Skeletal muscle cell (primary cell): ENCODE measurements at places on chromosomes 5 and 9.

GRCh38 chr5:122356855-122357254 lies 44.8 kb downstream of the SNCAIP start:
- DNase-seq = no peak

DNA sequence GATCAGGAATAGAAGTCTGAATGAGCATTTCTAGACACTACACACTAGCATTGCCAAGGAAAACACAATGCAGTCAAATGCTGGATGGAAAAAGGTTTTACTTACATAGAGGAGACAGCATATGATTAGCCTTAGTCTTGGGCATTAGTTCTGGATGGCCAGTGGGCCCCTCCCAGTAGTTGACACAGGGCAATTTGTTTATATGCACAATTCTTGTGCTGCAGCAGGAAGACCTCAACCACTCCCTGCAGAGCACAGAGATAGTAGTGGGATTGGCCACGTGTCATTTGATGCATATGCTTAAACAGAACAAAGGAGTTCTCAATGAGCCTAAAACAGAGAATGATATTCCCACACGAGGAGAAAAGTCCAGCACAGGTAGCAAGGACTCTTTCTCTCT lies 1496.2 kb upstream of the CDH6 start:
- DNase-seq = no peak

GRCh38 chr5:35183556-35183955 lies 46.7 kb downstream of the PRLR start:
- DNase-seq = no peak

DNA sequence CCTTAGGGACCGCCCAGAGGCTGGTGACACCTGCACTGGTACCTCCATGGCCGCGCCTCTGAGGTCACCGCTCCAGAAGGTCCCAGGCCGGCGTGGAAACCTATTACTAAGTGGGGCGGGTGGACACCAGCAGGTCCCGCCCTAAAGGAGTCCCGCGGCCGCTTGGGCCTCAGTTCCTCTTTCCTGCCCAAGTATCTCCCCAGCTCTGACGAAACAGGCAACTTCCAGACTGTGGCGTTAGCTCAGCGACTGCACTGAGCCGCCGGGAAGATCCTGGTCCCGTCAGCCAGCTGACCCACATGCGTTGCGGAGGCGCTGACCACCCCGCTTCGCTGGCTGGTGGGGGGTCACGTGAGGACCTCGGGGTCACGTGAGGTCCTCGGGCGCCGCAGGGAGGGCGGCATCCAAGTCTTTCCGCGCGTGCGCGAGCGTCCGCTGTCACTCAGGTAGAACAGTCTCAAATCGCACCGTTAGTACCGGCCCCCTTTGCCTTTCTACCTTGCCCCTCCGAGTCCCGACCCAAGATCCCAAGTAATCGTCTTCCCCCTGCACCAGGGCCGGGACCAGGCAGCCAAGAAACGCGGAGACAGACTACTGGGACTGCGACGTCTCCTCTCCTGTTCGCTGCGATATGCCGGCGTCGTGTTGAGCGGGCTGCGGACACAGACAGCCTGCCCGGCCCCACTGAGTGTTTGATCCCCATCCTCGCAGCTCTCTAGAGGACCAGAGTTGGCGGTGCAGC lies 53.7 kb upstream of the KDM4C start:
- no peak for DNase-seq

- DNase-seq = no peak
Observed at GRCh38 chr9:20823051-20823450, 139.0 kb downstream of the FOCAD start.

DNA sequence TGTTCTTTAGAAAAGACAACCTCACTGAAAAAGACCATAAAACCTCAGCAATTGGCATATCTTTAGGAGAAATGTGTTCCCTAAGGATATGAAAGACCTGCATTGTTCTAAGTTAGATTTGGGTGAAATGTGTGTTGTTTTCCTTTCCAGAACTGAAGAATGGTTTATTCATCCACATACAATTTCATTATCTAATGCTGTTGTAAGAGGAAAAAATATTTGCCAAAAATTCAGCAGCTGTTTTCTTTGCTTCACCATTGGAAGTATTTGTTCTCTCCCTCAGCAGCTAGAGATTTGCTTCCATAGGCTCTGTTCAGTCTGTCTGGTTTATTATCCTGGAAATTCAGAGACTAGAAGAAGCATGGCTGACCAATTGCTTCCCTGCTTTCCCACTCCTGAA lies 150.9 kb downstream of the ISOC1 start:
- no peak for DNase-seq

- no peak for DNase-seq
Observed at GRCh38 chr9:31492229-31492628, 892.2 kb upstream of the ACO1 start.

GRCh38 chr5:146273109-146273508 lies 65.5 kb upstream of the POU4F3 start:
- no peak for DNase-seq

DNA sequence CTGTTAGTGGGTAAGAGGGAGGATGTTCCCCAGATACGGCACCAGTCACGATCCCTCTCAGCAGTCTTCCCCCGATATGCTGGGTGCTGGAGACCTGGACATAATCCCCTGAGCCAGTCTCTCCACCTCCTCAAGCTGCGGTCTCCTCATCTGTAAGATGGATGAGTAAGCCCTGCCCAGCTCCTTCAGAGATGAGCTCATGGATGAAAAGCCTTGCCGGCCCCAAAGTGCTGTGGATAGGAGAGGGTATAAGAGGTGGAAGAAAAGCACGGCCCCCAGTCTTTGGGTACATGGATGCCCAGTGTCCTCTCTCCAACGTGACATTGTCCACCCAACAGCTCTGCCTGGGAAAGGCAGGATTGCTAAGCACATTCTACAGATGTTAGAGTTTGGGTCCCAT lies 4.5 kb downstream of the CAMK2A start:
- DNase-seq = no peak

DNA sequence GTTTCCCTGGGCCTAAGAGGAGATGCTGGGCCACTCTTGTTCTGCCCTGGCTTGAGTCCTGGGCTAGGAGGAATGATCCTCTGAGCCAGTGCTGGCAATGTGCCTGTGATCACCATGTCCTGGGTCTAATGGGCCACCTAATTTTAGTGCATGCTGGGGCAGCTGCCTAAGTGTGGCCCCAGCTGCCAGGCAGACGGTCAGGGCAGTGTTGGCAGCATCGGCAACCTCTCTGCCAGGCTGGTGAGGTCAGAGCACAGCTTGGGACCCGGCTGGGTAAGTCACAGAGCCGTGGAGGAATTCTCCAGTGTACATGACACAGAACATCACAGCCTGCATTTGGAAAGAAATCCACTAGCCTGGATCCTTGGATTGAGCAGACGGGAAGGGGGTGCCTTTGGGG lies 21.4 kb upstream of the PITX1 start:
- DNase-seq = no peak

GRCh38 chr5:116504593-116505166 lies 69.9 kb downstream of the SEMA6A start:
- DNase-seq = no peak

GRCh38 chr5:146378986-146379385 lies 40.3 kb downstream of the POU4F3 start:
- no peak for DNase-seq

GRCh38 chr9:137194388-137194787 lies 5.9 kb downstream of the SSNA1 start:
- no peak for DNase-seq

DNA sequence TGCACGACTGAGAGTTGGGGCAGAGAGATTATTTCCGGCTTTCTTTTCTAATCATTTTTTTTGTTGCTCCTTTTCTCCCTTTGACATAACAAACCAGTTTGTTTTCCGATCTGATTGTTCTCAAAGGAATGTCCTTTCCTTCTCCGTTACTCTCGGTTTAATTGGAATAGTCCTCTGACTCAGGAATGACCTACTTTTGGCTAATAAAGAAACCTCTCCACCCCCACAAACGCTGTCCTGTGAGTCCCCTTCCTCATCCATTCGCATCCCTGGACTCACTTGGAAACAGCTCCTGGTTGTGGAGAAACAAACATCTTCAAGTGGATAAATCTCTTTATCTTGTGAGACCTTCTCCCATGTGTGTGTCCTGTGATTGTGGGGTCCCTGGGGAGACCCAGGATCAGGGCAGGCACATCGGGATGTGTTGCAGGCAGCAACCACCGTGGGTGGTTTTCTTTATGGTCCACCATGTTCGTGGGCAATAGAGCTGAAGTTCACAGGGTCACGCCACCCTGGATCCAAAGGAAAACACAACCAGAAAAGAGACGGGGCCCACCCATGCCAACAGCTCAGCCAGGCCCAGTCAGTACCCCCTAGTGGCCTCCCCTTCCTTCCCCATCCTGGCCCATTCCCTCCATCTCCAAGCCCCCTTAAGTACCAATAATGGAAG lies 45.2 kb upstream of the NEK6 start:
- DNase-seq = peak; percentile 57

GRCh38 chr5:133932441-133933168 lies 35.8 kb downstream of the C5orf15 start:
- no peak for DNase-seq

GRCh38 chr9:34430843-34431437 lies 27.4 kb downstream of the FAM219A start:
- DNase-seq = peak; percentile 48

DNA sequence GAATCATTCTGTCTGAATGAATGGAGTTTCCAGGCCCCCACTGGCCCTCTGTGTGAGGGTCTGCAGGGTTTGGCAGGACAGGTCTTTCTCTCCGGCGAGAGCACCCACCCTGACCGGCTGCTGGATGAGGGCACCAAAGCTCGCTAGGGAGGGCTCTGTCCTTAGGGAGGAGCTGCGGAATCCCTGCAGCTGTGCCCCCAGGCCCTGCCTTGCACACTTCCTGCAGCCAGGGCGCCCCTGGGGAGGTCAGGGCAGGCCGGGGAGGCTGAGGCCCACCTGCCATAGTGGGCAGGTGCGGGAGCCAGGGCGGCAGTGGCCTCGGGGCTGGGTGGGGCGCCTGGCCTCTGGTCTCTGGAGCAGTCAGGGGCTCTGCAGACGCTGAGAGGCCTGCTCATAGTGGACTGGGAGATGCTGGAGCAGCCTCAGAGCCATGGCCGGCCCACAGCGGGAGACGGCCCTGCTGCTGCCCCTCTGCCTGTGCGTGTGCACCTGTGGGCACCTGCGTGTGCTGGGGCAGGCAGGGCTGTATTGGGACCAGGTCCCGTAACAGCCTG lies 36.1 kb downstream of the EXOC3 start:
- DNase-seq = no peak

GRCh38 chr5:31481531-31482165 lies 50.2 kb downstream of the DROSHA start:
- no peak for DNase-seq

GRCh38 chr9:128684065-128684324 lies 5.0 kb upstream of the SET start:
- DNase-seq = no peak

- DNase-seq = no peak
Observed at GRCh38 chr5:34603378-34603777, 52.8 kb upstream of the RAI14 start.

DNA sequence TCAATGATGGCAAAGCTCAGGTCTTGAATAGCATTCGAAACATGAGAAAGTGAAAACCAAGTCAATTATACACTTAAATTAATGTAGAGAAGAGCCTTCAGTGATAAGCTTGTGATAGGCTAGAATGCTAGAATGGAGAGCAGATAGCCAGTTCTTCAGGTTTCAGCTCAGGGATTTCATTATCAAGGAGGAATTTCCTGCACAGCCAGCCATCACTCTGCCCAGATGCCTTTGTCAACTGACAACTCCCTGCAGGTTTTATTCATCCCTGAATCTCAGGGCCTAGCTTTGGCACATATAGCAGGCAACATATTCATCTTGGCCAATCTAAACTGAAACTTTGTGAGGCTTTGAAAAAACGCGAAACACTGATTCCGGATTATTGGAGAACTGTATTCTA lies 199.3 kb upstream of the CDH6 start:
- no peak for DNase-seq

- peak; percentile 41 for DNase-seq
Observed at GRCh38 chr5:38556599-38557307, at the start of gene LIFR. Gene LIFR (minus strand): TSS chr5:38556646. CDS start chr5:38530647, 25,999 bp downstream.

GRCh38 chr5:153964191-153964879 lies 74.4 kb downstream of the FAM114A2 start:
- DNase-seq = no peak

GRCh38 chr5:2801577-2802525 lies 50.4 kb upstream of the IRX2 start:
- DNase-seq = no peak

- DNase-seq = no peak
Observed at GRCh38 chr5:155885199-155885598, 441.8 kb upstream of the SGCD start.

GRCh38 chr9:127451858-127452656 lies 747 bp downstream of the LRSAM1 start:
- no peak for DNase-seq

- no peak for DNase-seq
Observed at GRCh38 chr9:27866741-27867140, 293.5 kb upstream of the C9orf72 start.

DNA sequence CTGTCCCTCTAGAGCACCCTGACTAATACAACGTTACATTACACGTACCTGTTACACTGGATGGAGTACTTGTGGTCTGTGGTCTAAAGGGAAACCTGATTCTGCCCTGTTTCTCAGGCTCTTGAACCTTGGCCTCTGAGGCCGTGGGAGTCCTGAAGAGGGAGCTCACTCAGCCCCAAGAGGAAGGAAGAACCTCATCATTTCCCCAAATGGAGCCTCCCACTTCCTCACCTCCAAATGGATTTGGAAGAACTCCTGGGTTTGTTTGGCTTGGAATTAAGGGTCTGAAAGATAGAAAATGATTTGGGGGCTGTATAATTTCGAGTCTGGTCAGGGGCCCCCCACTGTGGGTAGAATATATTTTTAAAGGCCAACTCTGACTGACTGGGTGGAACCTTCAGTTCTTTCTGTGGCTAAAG lies 200.2 kb downstream of the SEMA6A start:
- DNase-seq = no peak

GRCh38 chr9:137643921-137644320 lies 25.1 kb downstream of the EHMT1 start:
- DNase-seq = no peak

GRCh38 chr9:77910194-77910621 lies 121.4 kb downstream of the GNAQ start:
- DNase-seq = no peak

DNA sequence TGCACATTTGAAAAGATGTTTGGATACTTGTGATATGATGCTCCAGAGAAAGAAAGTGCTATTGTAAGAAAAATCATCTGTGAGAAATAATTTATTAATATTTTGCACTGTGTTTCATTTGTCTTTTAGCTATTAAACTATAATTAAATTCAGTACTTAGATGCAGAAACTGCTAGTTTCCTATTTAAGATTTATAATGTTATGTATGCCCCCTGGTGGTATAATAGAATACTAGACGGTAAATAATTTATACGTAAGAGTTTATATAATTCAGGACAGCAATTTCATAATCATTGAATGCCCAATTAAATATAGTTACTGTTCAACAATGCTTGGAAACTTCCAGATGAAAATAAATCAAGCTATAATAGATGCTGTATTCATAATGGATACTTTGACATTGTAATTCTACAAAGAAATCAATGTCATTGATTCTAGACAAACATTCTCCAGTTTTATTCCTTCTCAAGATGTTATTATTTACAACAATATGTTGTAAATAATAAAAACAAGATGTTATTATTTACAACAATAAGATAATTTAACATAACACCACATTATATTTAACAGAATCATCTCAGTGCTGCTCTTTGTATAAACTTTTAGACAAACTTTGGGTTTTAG lies 101.0 kb downstream of the TMEM232 start:
- no peak for DNase-seq

- DNase-seq = no peak
Observed at GRCh38 chr5:114377946-114378345, 16.1 kb downstream of the KCNN2 start.

GRCh38 chr5:145587710-145588109 lies 247.4 kb downstream of the PRELID2 start:
- DNase-seq = peak; percentile 63

GRCh38 chr5:44246986-44247385 lies 142.2 kb downstream of the FGF10 start:
- DNase-seq = no peak
